ENCODE measurements at places on chromosomes 11 and 22. TPM values are rescaled to one million over a fixed set of nuclear protein-coding genes. Genes with fewer than 3 reads are reported as not detected.

Gene APOL6
- 11.3 TPM for total RNA-seq

Gene DCUN1D5
- total RNA-seq, result 41.9 TPM

Gene MS4A3
- total RNA-seq, result not detected

Gene PANX2
- 0.16 TPM for total RNA-seq

Gene CECR2
- total RNA-seq, result under 0.01 TPM

Gene ZNF280A
- total RNA-seq, result not detected

All from bladder microvascular endothelial cell (primary cell).